ENCODE measurements at places on chromosomes 13 and 19.
A peak's percentile ranks its signal among the peaks of the same experiment; 100 is the strongest.

DNA sequence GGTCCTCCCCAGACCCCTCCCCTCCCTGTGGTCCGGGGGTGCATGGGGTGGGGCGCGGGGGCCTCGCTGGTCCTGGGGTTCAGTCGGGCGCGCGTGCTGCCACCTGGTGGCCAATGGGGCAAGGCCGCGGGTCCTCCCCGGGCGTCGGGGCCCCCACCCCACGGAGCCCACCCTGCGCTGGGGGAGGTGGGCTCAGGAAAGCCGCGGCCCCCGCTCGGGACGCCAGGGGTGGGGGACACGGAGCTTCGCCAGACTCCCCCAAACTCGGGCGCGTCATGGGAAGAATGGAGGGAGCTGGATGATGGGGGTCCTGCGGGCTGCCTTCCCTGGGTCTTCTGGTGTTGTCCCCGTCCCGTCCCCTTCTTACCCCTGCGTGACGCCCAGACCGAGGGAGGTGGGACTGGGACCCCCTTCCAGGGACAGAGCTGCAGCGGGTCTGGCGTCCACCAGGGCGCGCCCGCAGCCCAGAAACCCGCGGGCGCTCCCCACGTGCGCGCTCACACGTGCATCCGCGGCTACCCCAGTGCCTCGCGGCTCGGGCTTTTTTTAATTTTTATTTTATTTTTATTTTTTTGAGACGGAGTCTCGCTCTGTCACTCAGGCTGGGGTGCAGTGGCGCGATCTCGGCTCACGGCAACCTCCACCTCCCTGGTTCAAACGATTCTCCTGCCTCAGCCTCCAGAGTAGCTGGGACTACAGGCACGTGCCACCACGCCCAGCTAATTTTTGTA, 19.8 kb upstream of the TCF3 start:
- DNase-seq, result peak; percentile 59

DNA sequence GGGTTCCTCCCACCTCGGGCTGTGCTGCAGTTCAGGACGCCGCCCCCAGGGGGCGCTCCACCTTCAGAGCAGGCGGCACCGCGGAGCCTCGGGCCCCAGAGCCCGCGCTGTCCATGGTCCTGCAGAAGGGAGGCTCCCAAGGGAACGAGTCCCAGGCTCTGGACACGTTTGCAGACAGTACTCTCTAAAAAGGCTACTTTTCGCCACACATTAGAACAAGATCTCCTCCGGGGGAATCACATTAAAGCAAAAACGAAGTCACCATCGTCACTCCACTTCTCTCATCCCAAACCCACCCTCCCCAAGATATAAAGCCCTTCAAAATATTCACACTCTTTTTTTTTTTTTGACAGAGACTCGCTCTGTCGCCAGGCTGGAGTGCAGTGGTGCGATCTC, 4.6 kb upstream of the SIGLEC10 start:
- peak; percentile 94 for DNase-seq

GRCh38 chr13:27965740-27966640, 3.1 kb downstream of the CDX2 start:
- no peak for DNase-seq

GRCh38 chr13:100584896-100585295, 3.7 kb downstream of the GGACT start:
- no peak for DNase-seq

GRCh38 chr19:56110515-56111448, 10.3 kb downstream of the ZNF787 start:
- peak; percentile 66 for DNase-seq

DNA sequence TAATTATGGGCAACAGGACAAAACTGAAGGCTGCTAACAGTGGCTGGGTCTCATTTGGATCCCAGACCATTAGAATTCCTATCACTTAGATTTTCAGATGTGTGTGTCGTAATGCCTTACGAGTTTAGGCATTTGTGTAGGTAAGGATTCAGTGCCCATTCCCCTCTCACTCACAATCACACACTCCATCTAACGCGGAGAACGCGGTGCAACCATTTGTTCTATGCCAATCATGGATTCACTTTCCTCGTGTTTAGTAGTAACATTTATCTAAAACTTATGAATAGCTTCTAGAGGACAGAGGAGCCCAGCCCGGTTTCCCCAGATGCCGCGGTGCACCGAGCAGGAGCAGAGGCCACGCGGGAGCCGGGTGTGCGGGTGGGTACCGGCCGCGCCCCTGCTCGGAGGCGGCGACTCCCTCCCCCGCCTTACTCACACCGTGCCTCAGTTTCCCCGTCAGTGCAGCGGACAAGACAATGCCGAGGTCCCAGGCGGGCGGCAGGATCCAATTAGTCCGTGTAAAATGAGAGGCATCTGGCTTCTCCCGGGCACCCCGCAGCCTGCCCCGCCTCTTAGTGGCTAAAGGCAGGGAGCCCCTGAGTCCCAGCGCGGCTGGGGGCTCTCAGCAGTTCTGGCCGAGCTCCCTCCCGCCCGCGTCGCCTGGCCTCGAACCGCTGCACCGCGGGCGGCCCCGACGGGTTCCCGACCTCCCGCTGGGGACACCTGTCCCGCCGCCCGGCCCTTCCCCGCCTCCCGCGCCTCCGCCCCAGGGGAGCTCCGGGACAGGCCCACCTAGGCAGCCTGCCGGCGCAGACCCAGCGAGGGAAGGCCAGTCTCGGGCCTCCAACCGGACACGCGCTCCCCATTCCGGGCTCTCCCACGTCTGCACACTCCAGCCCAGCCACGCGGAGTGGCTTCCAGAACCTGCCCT, 5.9 kb upstream of the C1QTNF9B start:
- no peak for DNase-seq

GRCh38 chr19:35612224-35612558, 344 bp upstream of the HAUS5 start:
- DNase-seq, result no peak

GRCh38 chr19:5690125-5690954, at the start of gene RPL36:
TSS of gene RPL36 (plus strand) at chr19:5690295. CDS start at chr19:5690508, 213 bp downstream.
- DNase-seq, result peak; percentile 98

GRCh38 chr13:26041444-26041843, 10.4 kb downstream of the SHISA2 start:
- DNase-seq, result no peak

DNA sequence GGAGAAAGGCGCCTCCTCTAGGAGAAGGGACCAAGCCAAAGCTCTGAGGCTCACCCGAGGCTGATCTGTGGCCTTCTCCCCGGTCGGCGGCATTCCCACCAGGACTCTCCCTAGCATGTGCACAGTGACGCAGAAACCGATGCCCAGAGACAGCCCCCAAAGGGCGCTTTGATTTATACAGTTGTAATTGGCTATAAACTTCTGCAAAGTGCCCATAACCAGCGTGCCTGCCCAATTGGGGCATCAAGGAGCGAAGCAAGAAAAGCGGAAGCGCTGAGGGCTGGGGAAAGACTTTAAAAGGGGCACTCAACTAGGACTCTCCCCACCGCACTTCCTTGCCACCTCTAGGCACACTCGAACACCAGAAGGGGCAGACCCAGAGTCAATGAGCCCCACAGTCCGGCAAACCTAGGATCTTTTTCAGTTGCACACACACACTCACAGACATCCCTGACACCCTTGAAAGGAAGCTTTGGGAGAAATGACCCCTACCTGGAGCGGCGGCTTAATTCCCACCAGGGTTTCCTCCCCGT, 1.8 kb downstream of the CDX2 start:
- DNase-seq, result no peak

- no peak for DNase-seq
Measured at GRCh38 chr19:2960120-2960519, 15.3 kb upstream of the ZNF77 start.
